ENCODE measurements at places on chromosomes 2 and 18.

- DNase-seq, result no peak
These were observed 23.1 kb upstream of the SLC39A10 start for GRCh38 chr2:195633974-195634373.

GRCh38 chr2:44116319-44116718 is 52.4 kb upstream of the PPM1B start:
- DNase-seq, result no peak

DNA sequence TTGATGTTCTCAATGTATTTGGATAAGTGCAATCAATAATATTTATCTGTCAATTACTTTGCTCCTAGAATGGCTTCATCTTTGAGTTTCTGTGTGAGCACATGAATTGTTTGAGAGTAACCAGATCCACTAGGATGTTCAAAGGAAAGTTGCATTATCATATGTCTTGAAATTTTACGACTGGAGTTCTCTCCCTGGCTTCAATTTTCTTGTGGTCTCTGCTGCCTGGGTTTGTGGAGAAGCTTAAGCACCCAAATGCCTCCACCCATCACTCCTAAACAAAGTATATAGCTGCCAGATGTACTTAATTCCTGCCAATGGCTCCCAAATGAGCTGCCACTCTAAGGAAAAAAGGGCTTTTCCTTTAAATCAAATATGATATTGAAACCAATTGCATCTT is 1149.4 kb upstream of the ZEB2 start:
- DNase-seq, result no peak

DNA sequence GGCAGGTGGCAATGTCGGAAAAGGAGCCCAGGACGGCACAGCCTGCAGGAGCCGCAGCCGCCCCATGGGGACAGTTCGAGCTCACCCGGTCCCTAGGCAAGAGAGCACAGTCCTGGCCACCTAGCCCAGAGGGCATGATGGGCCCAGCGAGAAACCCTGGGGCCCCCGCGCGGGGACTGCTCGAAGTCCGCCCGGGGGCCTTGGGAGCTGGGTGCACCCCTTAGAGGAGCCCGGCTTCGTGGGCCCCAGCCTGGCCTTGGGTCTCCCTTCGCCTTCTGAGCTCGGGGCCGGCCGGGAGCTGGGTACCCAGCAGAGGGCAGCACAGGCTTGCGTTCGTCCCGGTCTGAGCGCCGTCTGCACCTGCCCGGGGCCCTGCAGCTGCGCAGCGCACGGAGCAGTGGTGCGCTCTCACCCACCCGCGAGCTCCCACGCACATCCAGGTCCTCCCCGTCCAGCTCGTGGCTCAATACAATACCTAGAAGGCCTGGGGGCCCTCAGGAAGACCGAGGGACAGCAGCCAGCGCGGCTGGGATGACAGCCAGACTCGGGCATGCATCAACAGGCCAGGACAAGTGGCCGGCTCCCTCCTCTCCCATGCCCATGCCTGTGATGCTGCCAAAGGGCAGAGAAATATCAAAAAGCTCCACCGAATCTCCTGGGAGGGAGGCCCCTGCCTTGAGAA is 96.2 kb upstream of the ZNF532 start:
- DNase-seq, result peak; percentile 32

DNA sequence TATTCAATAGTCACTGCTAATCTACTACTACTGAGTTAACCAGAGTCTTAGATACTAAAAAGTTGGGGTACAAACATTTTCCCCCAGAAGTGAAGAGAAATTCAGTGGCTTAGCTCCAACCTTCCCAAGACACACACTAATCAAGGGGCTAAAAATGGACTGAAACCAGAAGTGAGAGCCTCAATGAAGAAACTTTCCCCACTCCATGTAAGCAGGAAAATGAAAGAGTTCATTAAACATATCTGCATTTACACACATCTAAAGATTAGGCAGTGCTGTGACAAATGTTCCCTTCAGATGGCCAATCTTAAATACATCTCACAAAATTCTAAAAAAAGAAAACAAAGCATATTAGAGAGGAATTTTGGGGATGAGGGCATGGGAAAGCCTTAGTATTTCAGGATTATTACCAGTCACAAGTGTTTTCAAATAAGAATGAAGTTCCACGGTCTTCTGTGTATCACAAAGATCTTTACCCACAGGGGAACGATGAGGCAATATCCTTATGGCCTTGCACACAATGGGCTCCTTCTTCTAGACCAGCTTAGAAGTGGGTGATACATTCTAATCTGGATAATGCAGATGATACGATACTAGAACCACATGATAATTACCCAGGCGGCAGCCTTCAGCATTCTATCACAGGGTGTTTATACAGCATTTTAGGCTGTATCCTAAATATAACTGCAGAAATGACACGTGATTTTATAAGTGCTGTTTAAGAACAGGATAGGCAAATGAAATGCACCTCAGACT is 17.1 kb downstream of the ANKRD44 start:
- DNase-seq, result no peak

GRCh38 chr2:231930593-231931281 is 4.5 kb upstream of the NPPC start:
- DNase-seq, result no peak

DNA sequence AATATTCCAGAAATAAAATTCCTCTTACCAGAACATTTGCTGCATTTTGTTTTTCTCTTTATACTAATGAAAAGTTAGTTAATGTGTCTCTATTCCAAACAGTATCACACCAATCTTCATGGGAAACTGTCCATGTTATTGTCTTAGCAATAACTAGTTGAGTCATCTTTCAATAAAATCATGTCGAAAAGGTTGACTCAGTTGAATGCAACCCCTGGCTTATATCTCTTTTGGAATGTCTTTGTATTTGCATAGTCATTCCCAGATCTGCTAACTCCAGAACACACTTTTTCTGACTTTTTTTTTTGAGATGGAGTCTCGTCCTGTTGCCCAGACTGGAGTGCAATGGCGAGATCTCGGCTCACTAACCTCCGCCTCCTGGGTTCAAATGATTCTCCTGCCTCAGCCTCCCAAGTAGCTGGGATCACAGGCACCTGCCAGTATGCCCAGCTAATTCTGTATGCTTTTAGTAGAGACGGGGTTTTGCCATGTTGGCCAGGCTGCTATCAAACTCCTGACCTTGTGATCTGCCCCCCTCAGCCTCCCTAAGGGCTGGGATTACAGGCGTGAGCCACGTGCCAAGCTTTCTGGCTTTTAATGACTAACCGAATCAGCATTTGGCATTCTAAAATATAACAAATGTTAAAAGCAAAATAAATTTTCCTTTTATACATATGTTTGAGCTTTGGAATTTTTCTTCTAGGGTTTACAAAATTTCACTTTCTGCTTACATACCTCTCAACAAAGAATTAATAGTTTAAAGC is 133.2 kb upstream of the GULP1 start:
- no peak for DNase-seq

DNA sequence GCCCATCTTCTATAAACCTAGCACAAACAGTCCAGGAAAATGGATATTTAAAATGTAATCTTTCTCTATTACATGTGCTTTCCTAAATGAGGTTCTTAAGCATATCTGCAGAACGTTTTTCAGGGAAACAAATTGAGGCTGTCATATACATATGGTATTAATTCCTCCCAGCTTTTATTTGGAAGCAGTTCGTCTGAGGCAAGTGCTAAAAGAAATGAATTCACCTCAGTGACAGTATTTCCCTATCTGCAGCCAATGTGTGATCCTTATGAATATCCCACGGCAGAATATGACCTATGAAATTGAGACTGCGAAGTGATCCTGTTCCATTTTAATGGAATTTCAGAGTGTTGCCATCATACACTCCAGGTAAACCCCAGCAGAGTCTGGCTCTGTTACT is 7.1 kb downstream of the MYOM1 start:
- DNase-seq, result no peak

DNA sequence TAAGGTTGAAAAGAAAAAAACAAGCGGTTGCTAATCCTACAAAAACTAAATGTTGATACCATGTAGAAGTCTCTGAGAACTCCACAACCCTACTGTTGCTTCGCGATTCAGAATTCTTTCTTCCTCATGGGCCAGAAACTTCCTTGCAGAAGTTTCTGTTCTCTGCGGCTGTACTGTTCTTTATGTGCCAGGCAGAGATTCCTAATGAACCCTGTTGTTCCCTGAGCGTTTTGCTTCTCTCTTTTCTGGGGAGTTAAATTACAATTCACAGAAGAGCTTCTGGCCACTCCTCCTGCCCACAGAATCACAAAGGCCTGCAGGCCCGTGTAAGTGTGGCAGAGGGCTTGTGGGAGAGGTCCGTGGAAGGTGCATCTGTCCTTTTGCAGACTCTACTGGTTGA is 1.8 kb upstream of the THNSL2 start:
- no peak for DNase-seq

DNA sequence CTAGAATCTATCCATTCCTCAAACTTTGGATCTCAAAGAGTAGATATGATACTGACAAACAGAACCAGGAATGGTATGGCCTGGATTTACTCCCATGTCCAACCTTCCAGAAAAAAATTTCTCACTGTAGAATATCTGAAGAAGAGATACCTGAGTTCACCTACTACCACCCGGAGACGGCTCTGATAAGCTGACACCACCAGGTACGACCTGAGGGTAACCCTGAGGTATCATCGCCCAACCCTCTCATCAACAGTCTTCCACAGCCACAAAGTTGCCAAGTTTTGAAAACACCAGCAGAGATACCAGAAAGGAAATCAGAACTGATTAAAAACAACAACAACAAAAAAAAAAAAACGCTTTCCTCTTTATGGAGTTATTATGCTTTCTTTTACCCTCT is 102.9 kb downstream of the LRP2 start:
- no peak for DNase-seq
